CD4-positive, alpha-beta T cell treated with Interleukin-4 for 1 hour (primary cell): ENCODE measurements at places on chromosomes 2 and 18.

DNA sequence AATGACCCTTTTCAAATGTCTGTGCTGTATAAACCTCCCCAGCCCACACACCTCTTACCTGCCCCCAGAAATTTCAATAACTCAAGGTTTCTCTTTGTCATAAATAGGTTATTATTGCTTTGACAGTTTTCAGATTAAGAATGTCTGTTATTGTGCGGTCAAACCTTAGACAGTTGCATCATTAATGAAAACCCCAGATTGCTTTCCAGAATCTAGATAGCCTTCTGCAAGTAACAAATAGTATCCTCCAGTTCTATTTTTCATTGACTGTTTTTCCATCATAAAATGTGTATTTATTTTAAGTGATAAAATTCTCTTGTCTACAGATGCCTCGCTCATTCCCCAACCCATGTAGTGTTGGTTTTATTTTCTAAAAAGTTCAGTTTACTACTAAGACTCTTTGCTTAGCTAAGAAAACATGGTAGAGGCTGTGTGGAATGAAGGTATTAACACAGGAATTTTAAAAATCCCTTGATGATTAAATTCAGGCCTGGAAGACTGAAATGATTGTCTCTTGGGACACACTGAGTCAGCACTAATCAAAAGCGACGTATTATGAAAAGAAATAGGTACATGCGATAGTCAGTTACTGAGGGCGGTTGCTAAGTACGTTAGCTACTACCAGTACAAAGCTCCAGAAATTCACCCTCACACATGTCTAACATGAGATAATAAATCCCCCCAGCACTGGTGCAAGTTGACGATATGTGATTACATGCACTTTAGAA lies 38.4 kb upstream of the ITGAV start:
- no peak for DNase-seq

DNA sequence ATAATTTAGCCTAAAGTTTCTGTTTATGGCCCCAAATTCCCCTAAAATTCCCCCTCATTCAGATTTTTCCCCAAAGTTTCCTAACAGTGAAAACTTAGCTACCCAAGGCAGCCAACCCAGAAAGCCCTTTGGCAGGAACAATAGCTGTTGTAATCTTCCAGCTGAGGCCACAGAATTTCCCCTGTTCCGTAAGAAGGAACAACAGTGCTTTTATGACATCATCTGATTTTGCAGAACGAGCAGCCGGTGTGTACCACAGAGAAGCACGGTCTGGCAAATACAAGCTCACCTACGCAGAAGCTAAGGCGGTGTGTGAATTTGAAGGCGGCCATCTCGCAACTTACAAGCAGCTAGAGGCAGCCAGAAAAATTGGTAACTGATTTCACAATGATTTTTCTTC lies 6.3 kb downstream of the TNFAIP6 start:
- DNase-seq: peak; percentile 61

GRCh38 chr2:239905306-239905705 lies 119.8 kb downstream of the NDUFA10 start:
- DNase-seq: no peak

DNA sequence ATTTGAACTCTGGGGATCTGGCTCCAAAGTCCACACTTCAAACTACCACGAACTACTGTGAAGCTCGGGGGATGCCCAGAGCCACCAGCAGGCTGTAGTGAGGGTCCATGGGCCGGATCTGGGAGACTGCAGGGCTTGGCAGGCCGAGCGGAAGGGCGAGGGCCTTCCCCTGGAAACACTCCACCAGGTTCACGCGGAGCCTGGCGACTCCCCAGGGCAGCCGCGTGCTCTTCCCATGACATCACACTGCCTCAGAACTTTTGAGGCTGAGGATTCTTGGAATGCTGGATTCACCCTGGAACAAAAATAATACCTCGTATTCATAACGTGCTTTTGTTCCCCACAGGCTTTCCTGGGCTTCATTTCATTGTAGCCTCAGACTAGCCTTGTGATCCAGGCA lies 201.0 kb downstream of the SMAD7 start:
- no peak for DNase-seq

GRCh38 chr2:171404719-171405118 lies 29.1 kb downstream of the METTL8 start:
- DNase-seq: no peak

DNA sequence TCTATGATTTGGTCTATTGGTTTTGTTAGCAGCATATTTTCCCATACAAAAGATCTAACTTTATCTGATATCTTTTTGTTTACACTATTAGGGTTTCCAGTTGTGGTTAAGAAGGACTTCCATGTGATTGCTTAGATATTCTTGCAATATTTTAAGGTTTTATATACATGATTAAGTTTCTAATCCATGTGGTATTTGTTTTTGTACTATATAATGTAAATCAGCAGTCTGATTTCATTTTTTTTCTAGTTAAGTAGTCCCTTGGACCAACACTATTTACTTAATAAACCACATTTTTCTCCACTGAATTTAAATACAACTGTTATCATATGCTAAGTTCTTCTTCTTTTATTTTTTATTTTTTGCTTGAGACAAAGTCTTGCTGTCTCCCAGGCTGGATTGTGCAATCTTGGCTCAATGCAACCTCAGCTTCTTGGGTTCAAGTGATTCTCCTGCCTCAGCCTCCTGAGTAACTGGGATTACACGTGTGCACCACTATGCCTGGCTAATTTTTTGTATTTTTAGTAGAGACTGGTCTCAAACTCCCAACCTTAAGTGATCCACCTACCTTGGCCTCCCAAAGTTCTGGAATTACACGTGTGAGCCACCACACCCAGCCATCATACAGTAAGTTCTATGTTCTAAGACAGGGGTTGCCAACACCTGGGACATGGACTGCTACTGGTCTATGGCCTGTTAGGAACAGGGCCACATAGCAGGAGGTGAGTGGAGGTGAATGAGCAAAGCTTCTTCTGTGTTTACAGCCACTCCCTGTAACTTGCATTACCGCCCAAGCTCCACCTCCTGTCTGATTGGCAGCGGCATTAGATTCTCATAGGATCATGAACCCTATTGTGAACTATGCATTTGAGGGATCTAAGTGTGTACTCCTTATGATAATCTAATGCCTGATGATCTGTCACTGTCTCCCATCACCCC lies 58.5 kb upstream of the RAB27B start:
- no peak for DNase-seq

- no peak for DNase-seq
These were observed 29.4 kb downstream of the KIF1A start for GRCh38 chr2:240790370-240791220.

DNA sequence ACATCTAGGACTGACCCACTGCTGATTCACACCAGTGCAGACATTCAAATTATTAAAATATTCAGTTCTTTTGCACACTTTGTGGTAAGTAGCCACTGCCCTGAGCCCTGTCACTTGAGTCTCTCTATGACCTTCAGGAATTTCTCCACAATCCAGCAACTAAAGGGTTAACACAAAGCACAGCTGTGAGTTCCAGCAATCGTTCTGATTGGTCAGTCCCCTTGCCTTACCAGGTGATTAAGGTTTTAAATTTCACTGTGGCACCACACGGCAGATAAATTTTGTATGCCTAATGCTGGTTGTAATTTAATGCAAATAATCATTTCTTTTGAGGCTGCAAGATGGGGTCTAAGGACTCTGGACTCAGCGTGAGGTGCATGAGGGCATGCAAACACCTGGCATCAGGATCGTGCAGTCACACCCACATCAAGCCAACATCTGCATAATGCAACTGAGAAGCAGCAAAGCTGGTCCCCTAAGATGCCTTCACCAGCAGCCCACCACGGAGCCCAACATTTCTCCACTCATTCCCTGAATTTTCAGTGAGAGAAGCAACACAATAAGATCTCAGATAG lies 36.6 kb downstream of the SLC14A1 start:
- DNase-seq: no peak

DNA sequence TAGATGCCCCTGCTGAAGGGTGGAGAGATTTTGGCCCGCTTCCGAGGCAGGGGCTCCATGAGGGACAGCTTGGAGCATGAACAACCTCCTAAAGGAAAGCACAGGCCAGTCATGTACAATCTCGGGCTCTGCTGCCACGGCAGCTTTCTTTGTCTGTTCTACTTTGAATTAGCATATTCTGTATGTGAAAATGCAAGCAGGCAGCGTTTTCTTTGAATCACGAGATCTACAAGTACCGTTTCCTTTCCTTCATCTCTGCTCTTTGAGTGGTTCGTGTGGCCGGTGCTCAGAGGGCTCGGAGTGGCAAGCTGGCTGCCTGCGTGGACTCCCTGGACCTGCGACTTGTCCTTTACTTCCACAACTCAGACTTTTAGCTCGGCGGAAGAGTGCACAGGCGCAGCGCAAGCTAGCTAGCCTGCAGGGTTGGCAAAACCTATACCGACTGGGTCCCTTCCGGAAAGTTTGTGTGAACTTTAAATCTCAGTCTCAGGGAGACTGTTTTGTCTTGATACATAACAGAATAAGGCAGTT lies 6.9 kb downstream of the TWIST2 start:
- no peak for DNase-seq

GRCh38 chr2:159531475-159531874 lies 84.9 kb downstream of the BAZ2B start:
- no peak for DNase-seq

DNA sequence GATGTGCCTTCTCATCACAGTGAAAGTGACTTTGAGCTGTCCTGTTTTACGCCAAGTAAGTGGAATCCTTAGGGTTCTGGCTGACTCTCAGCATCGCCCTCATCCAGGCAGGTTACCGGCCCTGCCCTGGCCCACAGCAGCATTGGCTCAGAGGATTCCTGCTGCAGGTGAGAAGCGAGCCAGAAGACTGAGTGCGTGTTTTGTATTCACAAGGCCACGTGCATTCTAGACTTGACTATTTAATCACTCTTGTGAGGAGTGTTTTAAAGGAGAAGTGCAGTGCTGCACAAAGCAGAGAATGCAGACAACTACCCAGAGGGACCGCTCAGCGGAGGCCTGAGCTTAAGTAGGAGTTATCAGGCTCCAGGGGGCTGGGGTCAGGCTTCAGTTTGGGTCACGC lies 48.3 kb downstream of the LAMA3 start:
- no peak for DNase-seq

- no peak for DNase-seq
These were observed 138.2 kb upstream of the PKDCC start for GRCh38 chr2:41909584-41909983.

- DNase-seq: no peak
These were observed 119.3 kb downstream of the STPG4 start for GRCh38 chr2:47035615-47036488.

DNA sequence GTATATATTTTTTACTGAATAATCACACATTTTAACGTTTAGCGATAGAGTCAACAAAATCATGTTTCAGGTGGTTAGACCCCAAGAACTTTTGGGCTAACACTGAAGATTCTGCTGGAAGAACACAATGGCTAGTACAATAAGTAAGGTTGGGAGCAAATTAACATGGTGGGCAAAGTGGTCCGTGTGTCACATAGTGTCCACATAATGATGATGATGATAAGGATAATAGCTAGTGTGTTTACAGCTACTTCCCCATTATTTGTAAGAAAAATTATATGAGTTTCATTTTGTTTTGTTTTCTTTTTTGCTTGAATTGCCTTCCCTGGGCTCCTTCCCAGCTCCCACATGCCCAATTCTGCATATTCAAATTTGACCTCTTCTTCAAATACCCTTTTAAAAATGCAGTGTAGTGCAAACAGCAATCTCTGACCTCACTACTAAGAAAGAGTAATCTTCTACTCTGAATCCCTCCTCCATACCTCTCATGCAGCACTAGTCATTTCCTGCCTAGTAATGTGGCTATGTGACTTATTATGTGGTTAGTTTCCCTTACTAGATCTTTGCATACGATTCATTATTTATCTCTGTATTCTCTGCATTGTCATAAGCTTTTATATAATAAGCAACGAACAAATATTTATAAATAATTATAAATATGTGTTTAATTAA lies 16.9 kb upstream of the VPS54 start:
- DNase-seq: no peak

DNA sequence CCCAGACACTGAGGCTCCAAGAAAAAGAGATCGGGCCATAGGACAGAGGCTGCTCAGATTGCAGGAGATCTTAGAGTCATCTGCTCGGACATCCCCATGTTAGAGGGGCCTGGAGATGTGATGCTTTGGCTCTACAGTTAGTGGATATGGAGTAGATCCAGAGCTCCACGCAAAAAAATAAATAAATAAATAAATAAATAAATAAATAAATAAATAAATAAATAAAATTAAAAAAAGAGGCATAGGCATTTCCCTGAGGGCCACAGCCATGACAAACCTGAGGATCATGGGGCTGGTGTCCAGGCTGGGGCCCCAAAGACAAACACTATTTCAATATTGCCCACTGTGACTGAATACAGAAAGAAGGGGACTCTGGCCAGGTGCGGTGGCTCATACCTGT lies 85.5 kb downstream of the PLB1 start:
- no peak for DNase-seq

- no peak for DNase-seq
These were observed 19.4 kb downstream of the TEX44 start for GRCh38 chr2:231612109-231612455.

- peak; percentile 22 for DNase-seq
These were observed 891 bp upstream of the KHK start for GRCh38 chr2:27085673-27086089.

- no peak for DNase-seq
These were observed 21.1 kb downstream of the TET3 start for GRCh38 chr2:74005786-74006185.

DNA sequence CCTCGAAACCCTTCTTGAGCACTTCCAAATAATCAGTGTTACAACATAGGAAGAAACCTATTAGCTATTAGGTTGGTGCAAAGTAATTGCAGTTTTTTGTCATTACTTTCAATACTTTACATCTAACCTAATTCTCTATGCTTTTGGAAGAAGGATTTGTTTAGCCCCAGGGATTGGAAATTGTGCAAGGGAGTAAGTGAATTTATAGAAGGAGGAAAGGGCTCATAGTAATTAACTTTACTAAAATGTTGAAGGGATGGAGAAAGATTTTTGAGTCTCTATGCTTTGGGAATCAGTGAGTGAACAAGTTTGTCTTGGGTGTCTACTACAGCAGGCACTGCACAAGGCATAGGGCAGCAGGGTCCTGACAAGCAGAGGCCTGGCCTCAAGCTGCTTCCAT lies 261.1 kb downstream of the EN1 start:
- DNase-seq: no peak

- no peak for DNase-seq
These were observed 619.3 kb downstream of the TRIB2 start for GRCh38 chr2:13335862-13336535.

DNA sequence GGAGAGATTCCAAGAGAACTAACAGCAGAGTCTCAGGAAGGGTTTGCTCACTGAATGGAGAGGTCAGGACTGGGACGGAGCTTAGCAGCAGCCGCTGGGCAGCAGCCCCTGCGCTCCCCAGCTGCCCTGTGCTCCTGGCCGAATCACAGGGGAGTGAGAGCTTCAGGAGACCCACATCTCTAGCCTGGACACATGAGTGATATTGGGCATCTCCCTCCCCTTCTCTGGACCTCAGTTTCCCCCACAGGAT lies 511 bp downstream of the MATN3 start:
- DNase-seq: no peak

DNA sequence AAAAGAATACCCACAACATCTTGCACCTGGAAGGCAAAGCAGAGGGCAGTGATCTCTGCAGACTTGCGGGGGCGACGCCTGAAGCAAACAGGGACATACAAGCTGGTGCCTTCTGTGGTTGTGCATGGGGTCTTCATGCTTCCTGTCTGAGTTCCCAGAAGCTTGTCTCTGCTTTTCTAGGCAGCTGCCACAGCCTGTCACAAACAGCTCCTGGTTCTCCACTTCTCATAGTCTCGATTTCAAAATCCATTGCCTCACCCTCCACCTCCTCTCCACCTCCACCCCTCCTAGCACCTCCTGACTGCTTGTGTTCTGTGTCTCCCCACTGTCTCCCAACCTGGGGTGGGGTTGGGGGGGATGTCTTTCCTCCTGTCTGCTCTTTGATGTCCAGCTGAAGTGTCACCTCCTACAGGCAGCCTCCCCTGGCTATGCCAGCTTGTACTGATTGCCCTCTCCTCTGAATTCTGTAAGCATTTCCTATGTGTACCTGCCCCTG lies 1.7 kb upstream of the PROC start:
- no peak for DNase-seq
